Astrocyte (in vitro differentiated cells and primary cell): ENCODE measurements at places on chromosomes 6 and 20. TPM values are rescaled to one million over a fixed set of nuclear protein-coding genes. Genes with fewer than 3 reads are reported as not detected.

DNA sequence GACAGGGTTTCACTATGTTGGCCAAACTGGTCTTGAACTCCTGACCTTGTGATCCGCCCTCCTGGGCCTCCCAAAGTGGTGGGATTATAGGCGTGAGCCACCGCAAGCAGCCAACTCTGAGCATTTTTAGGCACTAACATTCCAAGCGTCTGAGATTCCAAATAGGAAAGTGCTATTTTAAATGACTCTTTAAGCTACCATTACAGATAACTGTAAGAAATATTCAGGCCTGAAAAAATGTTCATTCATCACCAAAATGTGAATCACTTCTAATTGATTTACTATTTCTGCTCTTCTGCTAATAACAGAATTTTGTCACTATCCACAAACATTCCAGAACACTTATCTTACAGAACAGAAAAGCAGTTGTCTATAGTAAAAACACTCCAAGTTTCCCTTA is 106.5 kb downstream of the BACH2 start:
- no peak overlapping the region for H3K4me3 ChIP-seq
- DNase-seq, result peak; percentile 64
- no peaks in the 10 kb centered on the region for H3K27me3 ChIP-seq
- H3K36me3 ChIP-seq, result no peaks in the 10 kb centered on the region

The CNPY3 gene
- total RNA-seq, result 37.1 and 37.4 TPM in 2 replicates

The PSORS1C1 gene
- 8.8 and 9.2 TPM in 2 replicates for total RNA-seq

The MAFB gene
- total RNA-seq, result 2.9 TPM in 2 replicates

DNA sequence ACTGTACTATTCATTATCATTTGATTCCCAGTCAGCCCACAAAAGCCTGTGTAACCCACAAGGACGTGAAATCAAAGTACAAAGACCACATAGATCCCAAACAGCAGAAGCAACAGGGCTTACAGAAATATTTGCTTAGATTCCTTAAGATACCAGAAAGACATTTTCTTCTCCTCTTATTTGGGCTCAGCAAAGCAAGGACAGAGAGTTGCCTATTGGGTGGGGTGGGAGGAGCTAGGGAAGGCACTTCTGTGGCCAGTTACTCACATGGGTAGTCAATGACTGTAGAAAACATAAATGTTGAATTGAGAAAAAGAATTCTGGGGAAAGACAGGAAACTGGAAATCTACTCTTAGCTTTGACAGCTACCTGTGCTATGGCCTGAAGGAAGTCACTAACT is 19.8 kb downstream of the PDE7B start:
- H3K4me1 ChIP-seq, result peaks cover 12% of the 10 kb centered on the region
- H3K36me3 ChIP-seq, result no peaks in the 10 kb centered on the region
- DNase-seq, result peak; percentile 72
- no peaks in the 10 kb centered on the region for H3K27me3 ChIP-seq

DNA sequence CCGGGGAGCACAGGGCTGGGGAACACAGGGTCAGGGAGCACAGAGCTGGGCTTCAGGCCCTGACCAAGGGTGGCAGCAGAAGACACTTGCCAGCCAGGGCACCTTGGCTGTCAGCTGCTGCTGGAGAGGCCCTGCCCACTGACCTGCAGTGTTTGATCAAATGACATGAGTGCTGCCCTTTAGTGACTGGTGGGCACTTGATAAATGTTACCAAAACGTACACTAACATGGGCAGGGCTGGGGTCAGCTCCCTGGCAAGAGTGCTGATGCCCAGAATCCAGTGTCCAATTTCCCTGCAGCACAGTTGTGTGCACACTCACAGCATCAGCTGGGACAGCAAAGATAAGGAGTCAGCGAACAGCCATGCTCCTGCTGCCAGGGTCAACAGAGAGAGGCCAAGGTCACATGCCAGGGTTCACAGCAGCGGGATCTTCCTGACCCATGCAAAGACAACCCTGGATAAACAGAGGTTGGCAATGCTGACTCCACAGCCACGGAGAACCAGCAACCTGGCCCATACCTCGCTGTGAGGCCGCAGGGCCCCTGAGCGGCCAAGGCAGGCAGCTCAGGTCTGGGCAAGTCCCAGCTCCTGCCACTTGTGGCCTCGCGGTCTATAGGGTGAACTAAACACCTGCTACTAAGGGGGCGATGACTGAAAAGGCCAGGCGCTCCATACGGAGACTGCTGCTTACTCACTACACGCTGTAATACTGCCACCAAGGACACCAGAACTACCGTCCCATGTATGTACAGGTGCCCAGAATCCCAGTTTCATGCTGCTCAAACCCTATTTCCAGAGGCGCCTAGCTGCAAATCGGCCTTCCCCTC is 46.3 kb downstream of the NINL start:
- no peak overlapping the region for H3K27ac ChIP-seq
- peaks cover 10% of the 10 kb centered on the region for H3K4me1 ChIP-seq
- H3K27me3 ChIP-seq, result no peaks in the 10 kb centered on the region
- H3K36me3 ChIP-seq, result no peaks in the 10 kb centered on the region
- H3K4me3 ChIP-seq, result no peak overlapping the region
- no peak for DNase-seq

The HLA-DMB gene
- 0.11 and 0.24 TPM in 2 replicates for total RNA-seq

GRCh38 chr6:1383729-1384548 is 5.4 kb upstream of the FOXF2 start:
- H3K4me3 ChIP-seq, result no peak overlapping the region
- peaks cover 91% of the 10 kb centered on the region for H3K27me3 ChIP-seq
- peaks cover 5% of the 10 kb centered on the region for H3K4me1 ChIP-seq
- no peaks in the 10 kb centered on the region for H3K36me3 ChIP-seq
- DNase-seq, result no peak

- no peak for DNase-seq
- H3K27me3 ChIP-seq, result no peaks in the 10 kb centered on the region
- H3K36me3 ChIP-seq, result peaks cover 6% of the 10 kb centered on the region
- no peak overlapping the region for H3K27ac ChIP-seq
These were observed 763 bp downstream of the TMEM14A start for GRCh38 chr6:52671676-52672075.

The LY6G6C gene
- 0.41 and 0.66 TPM in 2 replicates for total RNA-seq

DNA sequence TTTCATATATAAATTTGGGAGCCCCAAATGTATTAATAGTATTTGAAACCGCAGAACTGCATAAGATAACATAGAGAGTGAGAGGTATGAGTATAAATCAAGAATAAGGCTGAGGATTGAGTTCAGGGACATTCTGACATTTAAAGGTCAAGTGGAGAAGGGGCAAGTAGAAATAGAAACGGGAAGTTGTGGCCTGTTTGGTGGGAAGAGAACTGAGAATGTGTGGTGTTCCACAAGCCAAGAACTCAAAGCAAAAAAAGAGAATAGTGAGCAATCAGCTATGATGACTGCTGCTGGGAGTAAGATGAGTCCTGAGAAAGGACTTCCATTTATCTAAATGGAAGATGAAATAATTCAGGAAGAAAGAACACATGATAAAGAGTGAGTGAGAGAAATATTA is 418.4 kb downstream of the CD109 start:
- DNase-seq, result no peak
- no peak overlapping the region for H3K4me3 ChIP-seq
- H3K4me1 ChIP-seq, result no peaks in the 10 kb centered on the region

The USP49 gene
- total RNA-seq, result 3.8 and 5.5 TPM in 2 replicates

- no peak overlapping the region for H3K27ac ChIP-seq
- no peak overlapping the region for H3K4me3 ChIP-seq
- no peaks in the 10 kb centered on the region for H3K36me3 ChIP-seq
- no peaks in the 10 kb centered on the region for H3K27me3 ChIP-seq
These were observed 23.7 kb upstream of the TSHZ2 start for GRCh38 chr20:52948491-52948890.

GRCh38 chr6:27754408-27754782 is 157.8 kb downstream of the OR2B2 start:
- H3K27ac ChIP-seq, result no peak overlapping the region
- DNase-seq, result no peak
- H3K36me3 ChIP-seq, result no peaks in the 10 kb centered on the region
- peak overlapping the region; percentile 59 for H3K4me3 ChIP-seq
- no peaks in the 10 kb centered on the region for H3K4me1 ChIP-seq
- peaks cover 12% of the 10 kb centered on the region for H3K27me3 ChIP-seq

DNA sequence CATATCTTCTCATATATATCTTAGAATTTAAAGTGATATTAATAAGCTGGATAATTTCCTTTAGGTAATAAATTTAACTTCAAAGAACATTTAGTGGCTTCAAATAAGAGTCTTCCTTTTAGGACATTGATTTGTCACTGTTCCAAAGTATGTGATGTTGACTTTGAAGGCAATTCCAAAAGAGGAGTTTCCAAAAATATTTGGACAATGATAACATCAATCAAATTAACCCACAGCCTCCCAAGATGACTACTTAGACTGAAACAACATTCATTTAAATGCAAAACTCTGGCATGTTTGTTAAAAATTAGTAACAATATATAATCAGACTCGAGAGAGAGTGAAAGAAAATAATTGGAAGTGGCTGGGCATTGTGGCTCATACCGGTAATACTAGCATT is 211.1 kb downstream of the OGFRL1 start:
- H3K36me3 ChIP-seq, result no peaks in the 10 kb centered on the region
- no peak overlapping the region for H3K4me3 ChIP-seq
- H3K27me3 ChIP-seq, result no peaks in the 10 kb centered on the region
- no peak overlapping the region for H3K27ac ChIP-seq
- no peak for DNase-seq

The CRISP3 gene
- not detected in 2 replicates for total RNA-seq

GRCh38 chr6:169895926-169896761 is 144.7 kb downstream of the ERMARD start:
- H3K36me3 ChIP-seq, result no peaks in the 10 kb centered on the region
- no peaks in the 10 kb centered on the region for H3K27me3 ChIP-seq
- DNase-seq, result no peak
- H3K4me1 ChIP-seq, result no peaks in the 10 kb centered on the region

DNA sequence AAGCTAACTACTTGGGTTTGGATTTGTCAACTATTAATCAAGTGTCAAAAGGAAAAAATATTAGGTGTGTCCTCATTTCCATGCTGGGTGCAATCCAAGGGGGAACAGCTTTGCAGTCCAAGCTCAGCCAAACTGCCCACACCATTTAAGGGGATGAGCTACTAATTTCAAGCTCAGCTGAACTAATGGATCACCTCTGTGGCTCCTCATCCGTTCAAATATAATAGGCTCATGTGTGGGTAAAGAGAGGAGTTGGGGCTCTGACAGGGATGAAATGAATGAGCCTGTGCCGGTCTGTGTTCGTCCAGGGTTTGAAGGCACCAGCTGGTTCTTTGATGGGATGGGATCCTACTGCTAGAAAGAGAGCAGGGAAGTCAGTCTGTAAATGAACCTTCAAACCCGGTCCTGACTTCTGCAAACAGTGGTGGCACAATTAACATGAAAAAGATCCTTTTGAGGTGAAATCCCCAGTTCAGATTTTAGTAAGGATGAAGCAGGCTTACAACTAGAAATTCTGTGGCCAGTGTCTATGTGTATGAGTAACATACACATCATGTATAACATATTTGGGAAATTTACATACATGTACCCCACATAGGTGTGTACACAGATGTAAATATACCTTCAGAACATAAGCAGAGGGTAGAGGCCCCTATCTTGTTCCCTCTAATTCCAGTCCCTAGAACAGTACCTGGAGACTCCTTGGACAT is 41.9 kb downstream of the TTI1 start:
- H3K4me1 ChIP-seq, result peaks cover 58% of the 10 kb centered on the region
- no peak for DNase-seq
- H3K4me3 ChIP-seq, result peak overlapping the region; percentile 27
- H3K36me3 ChIP-seq, result no peaks in the 10 kb centered on the region
- peak overlapping the region; percentile 26 for H3K27ac ChIP-seq

- peak; percentile 91 for DNase-seq
- no peak overlapping the region for H3K4me3 ChIP-seq
- H3K27me3 ChIP-seq, result no peaks in the 10 kb centered on the region
- H3K27ac ChIP-seq, result peak overlapping the region; percentile 84
These were observed 142.3 kb downstream of the TBXT start for GRCh38 chr6:166025149-166025898.

- no peaks in the 10 kb centered on the region for H3K27me3 ChIP-seq
- peaks cover 25% of the 10 kb centered on the region for H3K4me1 ChIP-seq
- no peaks in the 10 kb centered on the region for H3K36me3 ChIP-seq
- H3K4me3 ChIP-seq, result no peak overlapping the region
These were observed 183.2 kb upstream of the TCF21 start for GRCh38 chr6:133705731-133706130.

The LY86 gene
- total RNA-seq, result not detected in 2 replicates

The GABBR1 gene
- 61.4 and 66.3 TPM in 2 replicates for total RNA-seq

GRCh38 chr20:51419231-51419630 is 123.3 kb downstream of the NFATC2 start:
- no peak overlapping the region for H3K4me3 ChIP-seq
- H3K27me3 ChIP-seq, result no peaks in the 10 kb centered on the region
- H3K36me3 ChIP-seq, result no peaks in the 10 kb centered on the region
- H3K4me1 ChIP-seq, result peaks cover 4% of the 10 kb centered on the region
- H3K27ac ChIP-seq, result no peak overlapping the region

GRCh38 chr6:168037856-168038255 is 40.4 kb downstream of the KIF25 start:
- peaks cover 8% of the 10 kb centered on the region for H3K4me1 ChIP-seq
- H3K36me3 ChIP-seq, result no peaks in the 10 kb centered on the region
- no peak overlapping the region for H3K4me3 ChIP-seq
- DNase-seq, result no peak

The TRIM31 gene
- not detected in 2 replicates for total RNA-seq

- no peaks in the 10 kb centered on the region for H3K4me1 ChIP-seq
- no peak overlapping the region for H3K4me3 ChIP-seq
- no peak for DNase-seq
- H3K27me3 ChIP-seq, result no peaks in the 10 kb centered on the region
These were observed 123.8 kb downstream of the TAF4 start for GRCh38 chr20:61941721-61942405.

The CLDN20 gene
- not detected in 2 replicates for total RNA-seq

DNA sequence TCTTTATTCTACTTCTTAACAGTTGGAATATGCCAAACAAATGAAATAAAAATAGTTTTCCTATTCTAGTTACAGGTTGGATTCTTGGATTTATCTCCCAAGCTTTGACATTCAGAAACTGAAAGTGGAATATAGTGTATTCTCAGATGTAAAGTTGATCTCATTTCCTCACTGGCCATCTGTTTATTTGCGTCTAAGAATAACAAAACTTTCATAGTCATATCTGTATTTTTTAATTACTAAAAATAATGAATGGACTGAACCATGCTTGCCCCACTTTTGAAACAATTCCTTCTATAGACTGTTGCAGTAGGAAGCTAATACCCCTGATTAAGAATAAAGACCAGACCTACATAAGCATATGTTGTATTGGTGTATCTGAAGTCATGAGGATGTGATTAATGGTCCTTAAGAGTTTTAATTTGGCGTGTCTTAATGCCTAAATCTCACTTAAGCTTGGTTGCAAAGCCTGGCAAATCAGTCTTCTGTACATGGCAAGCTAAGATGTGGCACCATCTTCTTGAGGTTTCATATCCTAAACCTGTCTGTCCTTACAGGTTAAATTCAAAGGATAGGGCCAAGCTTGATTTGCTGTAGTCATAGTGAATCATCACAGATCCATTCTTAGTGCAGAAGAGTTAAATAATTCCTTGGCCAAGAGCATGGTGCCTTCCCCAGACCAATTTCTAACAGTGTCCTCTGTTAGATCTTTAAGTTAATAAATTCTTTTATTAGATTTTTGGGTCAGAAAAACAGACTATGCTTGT is 58.9 kb downstream of the FOXO3 start:
- no peak overlapping the region for H3K27ac ChIP-seq
- H3K27me3 ChIP-seq, result no peaks in the 10 kb centered on the region
- DNase-seq, result no peak
